Natural killer cell (primary cell): ENCODE measurements at places on chromosomes 11 and 22. TPM values are rescaled to one million over a fixed set of nuclear protein-coding genes. Genes with fewer than 3 reads are reported as not detected.

NDUFS3 gene
- 115 TPM for total RNA-seq

PHF21A gene
- total RNA-seq, result 147 TPM

DNA sequence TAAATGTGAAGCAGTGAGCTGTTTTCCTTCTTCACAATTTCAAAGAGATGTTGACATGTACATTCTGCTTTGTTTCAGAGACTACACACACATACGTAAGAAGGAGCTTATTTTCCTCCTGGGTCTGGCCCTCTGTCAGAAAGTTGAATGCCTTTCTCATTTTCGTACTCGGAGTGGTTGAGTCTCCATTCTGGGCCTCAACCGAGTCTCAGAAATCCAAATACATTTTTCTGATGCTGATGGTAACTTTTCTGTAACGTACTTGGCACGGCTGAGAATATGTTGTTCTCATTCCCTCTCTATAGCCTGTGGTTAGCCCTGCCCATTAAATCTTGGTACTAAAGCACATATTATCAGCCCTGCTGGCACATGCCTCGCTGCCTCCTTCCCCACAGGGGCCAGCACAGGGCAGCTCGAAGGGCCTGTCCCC, 25.3 kb downstream of the PARVA start:
- no peak for DNase-seq

GAS2 gene
- total RNA-seq, result 3.5 TPM

CRKL gene
- 71.2 TPM for total RNA-seq

DNA sequence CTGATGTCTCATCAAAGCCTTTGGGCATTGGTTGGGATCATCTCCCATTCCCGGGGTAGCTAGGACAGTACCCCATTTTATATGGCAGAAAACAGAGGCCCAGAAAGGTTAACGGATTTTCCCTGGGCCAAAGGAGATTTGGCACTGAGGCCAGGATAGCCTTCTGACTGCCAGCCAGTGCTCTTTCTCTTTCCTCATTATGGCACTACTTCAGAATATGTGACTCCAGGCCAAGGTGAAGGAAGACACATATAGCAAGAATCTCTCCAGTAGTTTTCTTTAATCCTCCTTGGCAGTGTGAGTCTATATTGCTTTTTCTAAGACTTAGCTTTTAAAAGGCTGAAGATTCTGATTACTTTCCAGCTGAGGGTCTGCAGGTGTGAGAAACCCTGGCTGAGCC, 94.8 kb upstream of the AMOTL1 start:
- no peak for DNase-seq
